ENCODE measurements at places on chromosomes 1 and 21.

GRCh38 chr1:89361681-89362080 is 2.2 kb upstream of the GBP6 start:
- no peak for DNase-seq

GRCh38 chr1:236416165-236416564 is 22.1 kb downstream of the EDARADD start:
- DNase-seq = no peak

DNA sequence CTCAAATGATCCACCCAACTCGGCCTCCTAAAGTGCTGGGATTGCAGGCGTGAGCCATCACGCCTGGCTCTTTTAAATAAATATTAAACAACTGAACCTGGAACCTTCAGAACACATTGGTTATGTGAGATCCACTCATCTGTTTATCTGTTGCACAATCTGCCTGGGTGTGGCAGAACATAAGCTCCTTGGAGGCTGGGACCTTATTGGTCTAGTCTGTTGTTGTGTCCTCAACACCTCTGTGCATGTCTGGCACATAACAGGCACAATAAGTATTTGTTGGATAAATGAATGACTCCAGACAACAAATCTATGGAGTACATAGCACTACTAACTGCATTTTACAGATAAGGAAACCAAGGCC is 4.1 kb upstream of the NBL1 start:
- no peak for DNase-seq

- no peak for DNase-seq
These were observed 66.2 kb downstream of the RGL1 start for GRCh38 chr1:183871142-183871541.

- no peak for DNase-seq
These were observed 43.2 kb downstream of the IL6R start for GRCh38 chr1:154448331-154448811.

DNA sequence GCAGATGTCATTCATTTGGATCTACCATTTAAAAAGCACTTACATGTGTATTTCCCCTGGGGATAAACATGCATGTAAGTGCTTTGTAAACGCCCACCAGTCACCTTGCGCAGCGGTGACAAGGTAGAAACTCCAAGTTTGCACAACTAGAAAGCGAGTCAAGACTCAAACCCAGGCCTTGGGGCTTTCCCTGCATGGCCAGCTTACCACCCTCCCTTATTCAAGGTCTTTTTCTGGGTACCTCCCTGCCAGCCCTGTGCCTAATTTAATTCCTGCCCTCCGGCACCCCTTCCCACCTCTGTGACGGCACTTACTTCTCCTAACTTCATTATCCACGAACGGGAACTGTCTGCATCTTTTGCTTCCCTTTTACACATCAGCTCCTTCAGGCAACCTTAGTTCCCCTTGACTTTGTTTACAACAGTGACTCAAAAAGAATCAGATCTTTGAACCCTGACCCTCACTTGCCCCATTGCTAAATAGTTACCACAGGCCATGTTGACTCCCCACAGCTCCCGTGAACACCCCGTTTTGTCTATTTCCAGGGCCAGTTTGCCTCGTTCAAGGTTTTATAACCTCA is 138.3 kb upstream of the ETS2 start:
- no peak for DNase-seq

DNA sequence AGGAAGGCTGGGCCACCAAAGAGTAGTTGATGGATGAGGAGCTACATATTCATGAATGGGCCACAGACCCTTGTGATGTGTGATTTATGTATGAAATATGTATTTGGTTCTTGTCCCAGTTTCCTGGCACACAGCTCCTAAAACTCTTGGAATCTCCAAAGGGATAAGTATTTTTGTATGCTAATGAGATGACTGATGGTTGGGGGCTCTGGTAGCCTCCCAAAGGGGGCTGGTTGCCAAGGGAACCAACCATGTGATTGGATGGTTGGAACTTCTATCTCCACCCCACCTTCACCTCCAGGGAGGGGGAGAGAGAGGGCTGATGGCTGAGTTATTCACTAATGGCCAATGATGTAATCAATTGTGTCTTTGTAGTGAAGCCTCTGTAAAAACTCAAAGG is 77.1 kb downstream of the ZNF281 start:
- DNase-seq = no peak

GRCh38 chr1:36673202-36673601 is 190.5 kb upstream of the CSF3R start:
- DNase-seq = no peak

DNA sequence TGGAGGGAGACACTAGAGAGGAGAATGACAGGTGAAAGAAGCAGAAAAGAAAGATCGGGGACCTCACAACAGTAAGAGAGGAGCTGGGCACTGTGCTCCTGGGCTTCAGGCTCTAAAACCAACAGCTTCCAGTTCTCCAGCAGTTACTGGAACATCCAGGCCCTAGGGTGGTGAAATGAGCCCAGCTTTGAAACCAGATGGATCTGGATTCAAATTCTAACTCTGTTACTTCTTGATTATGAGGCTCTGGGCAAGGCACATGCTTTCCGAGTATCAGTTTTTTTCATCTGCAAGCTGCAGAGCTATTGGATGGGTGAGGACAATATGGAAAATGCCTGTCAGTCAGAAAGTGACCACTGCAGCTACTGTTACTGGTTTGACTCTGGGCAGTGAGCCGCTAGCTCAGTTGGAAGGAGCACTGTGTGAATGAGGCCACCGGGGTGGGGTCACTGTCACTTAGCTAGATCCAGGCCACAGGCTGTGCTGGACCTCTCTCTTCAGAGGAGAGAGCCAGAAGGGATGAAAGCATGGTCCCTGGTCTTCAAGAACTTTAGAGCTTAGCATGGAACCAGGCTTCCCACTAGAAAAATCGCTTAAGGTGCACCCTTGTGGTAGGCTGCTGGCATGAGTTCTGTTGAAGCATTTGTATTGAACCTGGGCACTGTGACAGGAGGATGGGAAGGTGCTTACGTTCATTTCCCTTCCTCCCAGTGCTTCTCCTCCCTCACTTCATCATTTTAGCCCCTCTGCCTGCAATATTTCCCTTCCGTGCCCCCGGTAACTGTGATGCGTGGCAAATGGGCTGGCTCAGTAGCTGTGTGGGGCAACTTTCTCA is 12.2 kb downstream of the PLEKHO1 start:
- DNase-seq = no peak

DNA sequence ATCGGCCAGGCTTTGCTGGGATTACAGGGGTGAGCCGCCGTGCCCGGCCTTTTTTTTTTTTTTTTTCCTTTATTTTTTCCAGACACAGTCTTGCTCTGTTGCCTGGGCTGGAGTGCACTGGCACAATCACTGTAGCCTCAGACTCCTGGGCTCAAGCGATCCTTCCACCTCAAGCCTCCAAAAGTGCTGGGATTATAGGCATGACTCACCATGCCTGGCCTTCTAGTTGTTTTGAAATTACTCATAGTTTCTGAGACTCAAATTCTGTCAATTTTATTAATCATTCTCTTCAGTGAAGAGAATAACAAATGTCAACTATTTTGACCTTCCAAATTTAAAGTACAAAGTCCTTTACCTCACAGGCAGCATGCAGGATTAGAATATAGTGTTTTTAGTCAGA is 374.5 kb downstream of the PLA2G4A start:
- DNase-seq = no peak

DNA sequence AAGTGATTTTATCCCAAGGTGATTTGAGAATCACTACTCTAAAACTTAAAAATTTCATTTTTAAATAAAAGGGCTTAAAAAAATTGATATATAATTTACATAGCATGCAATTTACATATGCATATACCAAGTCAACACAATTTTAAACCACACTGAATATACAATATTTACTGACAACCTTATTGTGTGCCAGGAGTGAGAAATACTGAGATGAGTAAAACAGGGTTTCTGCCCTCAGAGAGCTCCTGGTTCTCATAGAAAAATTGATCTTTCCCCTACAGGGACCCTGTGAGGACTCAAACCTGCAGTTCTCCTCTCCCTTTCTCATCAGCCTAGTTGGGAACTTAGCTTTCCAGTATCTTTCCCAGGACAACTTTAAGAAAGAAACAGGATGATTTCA is 27.0 kb downstream of the PLPP3 start:
- no peak for DNase-seq

DNA sequence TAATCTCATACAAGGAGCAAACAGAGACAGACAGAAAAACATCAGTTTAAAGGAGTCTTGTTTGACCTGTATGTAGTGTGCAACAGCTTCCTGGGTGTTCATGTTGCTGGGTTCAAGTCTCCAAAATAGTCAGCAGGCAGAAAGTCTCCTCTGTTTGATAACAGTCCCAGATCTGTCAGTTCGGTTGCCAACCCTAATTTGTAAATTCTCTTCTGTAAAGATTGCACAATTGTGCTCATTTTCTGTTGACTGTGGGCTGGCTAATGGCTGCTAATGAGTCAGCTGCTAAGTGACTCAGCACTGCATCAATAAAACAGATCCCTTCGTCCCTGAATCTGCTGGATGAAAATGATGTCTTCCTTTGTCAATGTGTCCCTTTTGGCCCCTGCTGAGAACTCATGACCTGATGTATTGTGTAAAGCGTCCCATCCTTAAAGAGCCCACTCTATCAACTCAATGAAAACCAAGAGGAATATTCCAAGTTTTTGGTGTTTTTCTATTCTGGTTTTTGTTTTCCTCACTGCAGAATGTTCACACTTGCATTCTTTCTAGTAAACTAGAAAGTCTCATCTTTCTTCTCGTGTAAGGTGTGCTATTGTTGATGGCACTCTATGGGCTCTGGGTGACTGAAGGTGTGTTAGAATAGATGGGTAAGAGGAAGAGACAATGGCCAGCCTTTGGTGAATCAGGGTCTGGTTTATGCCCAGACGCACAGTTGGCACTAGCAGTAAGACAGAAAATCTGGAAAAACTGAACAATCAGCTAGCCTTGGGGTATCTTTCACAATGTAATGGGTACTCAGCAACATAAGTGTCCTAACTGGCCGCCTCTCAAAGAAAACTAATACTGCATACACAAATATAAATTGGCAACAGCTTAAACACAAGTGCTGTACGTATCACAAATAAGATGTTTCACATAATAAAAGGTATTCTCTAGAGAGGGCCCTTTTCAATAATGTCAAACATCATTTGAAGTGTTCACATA is 75.1 kb upstream of the SIPA1L2 start:
- DNase-seq = no peak

- no peak for DNase-seq
These were observed 98.9 kb upstream of the ADAR start for GRCh38 chr1:154706851-154707250.

DNA sequence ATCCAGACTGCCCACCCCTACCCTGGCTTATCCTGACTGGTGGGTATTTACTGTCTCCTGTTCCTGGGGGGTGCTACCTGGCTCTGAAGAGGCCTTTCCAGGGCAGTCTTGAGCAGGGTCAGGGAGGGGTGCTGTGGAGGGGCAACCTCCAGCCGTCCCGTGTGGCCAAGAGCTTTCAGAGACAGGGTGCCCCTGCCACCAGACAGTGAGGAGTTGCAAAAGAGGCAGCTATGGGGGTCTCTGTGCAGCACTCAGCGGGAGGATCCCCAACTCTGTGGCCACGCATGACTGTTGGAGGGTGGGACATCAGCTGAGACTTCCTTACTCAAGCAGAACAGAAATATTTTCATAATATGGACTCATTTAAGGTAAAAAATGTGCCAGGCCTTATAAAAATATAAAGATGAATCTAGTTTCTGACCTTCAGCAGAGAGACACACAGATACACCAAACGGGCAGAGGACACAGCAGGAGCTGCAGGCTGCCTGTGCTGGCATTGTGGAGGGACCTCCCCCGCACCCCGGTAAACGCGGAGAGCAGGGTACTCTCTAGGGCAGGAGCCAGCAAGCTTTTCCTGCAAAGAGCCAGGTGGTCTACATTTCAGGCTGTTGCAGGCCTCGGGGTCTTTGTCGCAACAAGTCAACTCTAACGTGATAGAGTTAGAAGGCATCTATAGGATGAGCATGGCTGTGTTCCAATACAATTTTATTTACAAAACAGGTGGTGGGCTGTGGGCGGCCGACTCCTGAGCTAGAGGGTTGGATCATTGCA is 252.6 kb downstream of the RHOU start:
- DNase-seq = no peak

DNA sequence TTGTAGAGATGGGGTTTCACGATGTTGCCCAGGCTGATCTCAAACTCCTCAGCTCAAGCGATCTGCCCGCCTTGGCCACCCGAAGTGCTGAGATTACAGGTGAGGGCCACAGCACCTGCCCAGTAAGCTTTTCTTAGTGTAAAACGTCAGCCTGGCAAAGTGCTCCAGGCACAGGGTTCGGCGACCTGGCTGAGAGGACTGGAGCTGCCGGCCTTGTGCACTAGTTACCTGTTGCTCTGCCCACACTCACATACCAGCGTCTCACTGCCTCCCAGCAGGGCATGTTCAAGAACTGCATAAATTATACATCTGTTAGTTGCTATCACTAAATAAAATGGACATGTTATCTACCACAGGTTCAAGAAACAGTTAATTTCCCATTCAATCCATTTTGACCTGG is 55.2 kb downstream of the DEGS1 start:
- no peak for DNase-seq

DNA sequence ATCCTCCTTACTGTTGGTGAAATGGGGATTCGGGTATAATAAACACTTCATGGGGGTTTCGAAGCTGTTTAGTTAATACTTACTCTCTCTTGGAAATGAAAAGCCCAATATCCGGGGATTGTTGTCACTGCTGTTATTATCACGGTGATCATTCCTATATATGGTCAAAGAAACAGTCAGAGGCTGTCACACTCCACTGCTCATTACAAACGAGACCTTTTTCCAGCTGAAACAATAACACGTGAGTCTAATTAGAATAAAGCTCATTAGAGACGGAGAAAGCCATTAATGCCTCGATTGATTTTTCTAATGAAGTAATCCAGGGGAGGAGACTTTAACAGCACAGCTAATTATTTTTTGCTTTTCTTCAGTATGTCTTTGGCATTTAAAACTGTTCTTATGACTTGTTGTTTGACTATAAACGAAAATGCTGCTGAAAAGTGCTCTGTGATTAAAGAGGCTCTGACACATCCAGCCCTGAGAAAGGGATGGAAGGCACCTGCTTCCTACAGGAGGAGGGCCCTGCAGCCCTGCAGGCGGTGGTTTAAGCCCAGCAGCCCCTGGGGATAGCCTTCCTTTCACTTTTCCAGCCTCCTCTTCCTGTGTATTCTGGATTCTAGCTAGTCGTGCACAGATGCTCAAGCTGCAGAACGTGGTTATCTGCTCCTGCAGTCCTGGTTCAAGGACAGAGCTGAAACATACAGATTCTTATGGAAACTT is 143.6 kb downstream of the EDEM3 start:
- DNase-seq = no peak

Data from stimulated activated naive CD8-positive, alpha-beta T cell treated with anti-CD3 and anti-CD28 coated beads, Interleukin-15, Interleukin-2, amounts not matched to agents 100 U/mL and 50 U/mL, for 24 hours (primary cell).